ENCODE measurements at places on chromosomes 4 and X.

DNA sequence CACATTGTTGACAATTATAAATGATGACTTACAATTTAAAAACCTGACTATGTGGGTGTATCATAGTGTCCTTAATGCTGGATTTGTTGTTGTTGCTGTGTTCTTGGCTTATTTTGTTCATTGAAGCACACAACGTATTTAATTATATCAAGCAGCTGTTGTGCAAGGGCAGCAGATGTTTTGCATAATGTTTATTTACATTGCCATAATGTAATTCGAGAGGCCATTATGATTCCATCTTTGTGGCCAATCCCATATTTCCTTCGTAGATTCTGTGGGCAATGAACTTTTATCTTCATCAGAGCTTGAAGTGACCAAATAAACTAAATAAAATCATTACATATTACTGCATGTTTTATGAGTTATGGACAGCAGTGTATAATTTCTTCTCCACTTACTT lies 422.6 kb upstream of the GALNTL6 start:
- no peak for DNase-seq

DNA sequence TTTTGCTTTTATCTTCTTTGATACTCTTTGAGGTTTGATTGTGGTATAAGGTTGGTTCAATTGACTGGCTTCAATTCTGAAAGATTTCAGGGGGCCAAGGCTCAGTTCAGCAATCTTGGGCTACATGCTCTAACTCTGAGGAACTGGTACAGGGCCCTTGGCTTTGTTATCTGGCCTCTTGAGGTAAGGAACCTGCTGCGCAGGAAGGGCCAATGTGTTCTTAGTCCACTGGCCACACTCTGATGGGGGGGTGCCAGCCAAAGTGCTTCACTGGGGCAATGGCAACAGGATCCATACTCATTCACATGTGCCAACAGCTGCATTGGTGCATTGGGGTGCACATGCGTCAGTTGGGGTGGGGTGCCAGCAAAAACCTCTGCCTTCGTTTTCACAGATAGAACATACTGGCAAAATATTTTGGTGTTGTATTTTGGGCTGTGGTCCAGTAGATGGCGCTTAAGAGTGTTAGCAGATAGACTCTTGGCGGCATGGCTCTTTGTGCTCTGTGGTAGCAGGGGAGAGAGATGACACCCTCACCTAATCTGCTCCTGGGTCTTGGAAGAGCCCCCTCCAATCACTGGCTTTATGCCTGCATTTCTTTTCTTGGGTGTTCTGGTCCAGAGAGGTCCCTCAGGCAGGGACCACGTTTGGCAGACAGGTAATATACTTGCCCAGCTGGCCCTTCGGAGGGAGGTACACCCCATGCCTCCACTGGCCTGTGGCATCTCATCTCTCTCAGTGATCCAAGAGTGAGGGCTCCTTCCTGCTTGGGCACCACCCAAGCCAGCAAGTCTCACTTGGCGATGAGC lies 42.9 kb downstream of the NDST3 start:
- DNase-seq, result peak; percentile 17

DNA sequence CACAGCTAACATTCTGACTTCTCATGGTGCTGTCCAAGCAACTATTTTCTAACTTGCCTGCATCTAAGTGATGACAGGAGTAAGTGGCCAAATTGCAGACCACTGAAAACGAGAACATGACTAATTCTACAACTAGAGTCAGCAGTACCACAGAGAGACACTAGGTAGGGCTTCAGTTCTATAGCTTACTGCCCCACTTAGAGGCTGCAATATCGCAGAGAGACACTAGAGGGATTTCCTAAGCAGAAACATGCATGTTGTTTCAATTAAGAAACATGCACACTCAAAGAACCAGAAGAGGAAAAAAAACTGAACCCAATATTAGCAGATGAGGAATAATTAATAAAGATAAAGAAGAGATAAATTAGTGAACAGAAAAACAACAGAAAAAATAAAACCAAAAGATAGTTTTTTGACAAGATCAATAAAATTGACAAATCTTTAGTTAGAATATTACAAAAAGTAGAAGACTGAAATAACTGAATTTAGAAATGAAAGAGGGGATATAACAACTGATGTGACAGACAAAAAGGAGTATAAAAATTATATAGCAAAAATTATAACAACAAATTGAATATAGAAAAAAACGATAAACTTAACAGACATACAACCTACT lies 100.8 kb downstream of the SPIN4 start:
- DNase-seq, result peak; percentile 69

GRCh38 chr4:165418073-165418472 lies 39.3 kb downstream of the CPE start:
- no peak for DNase-seq

DNA sequence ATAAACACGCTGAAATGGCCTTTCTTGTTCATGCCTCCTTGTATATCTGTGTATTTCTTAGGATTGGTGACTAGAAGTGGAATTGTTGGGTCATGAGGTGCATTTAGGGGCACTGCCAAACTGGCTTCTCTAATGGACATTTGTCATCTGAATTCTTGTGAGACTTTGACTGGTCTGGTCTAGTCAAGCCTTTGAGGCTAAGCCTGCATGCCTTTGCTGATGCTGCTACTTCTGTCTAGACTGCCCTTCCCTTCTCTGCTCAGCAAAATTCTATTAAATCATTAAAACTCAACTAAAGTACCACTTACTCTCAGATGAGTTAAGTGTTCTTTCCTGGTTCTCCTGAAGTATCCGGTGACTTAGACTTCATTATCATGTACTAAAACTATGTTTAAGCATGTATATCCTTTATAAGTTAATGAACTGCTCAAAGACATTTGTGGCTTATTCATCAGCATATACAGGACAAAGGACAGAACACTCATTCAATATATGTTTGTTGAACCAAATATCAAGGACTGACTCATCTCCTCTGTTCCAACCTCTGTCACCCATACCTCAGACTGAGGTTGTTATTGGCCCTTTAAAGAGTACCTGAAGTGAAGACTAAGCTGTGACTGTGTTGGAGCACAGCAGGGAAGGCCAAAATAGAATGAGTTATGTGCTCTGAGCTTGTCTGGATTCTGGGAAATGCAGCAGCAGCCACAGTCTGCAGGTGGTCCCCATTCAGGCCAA lies 9.0 kb downstream of the TCEAL1 start:
- peak; percentile 79 for DNase-seq

DNA sequence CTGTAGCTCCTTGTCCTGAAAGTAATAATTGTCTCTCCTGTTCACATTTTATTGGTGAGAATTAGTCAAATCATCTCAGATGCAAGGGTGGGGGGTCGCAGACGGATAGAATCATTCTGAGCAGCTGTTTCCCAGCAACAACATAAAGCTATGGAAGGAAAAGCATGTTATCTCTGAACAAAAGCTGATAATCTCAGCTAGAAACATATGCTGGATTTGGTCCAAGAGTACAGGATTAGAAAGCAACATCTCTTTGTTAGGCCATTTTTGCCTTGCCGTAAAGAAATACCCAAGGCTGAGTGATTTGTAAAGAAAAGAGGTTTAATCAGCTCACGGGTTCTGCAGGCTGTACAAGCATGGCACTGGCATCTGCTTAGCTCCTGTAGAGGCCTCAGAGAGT lies 472.8 kb upstream of the BOD1L1 start:
- DNase-seq, result no peak

GRCh38 chrX:68807818-68808217 lies 21.0 kb upstream of the EFNB1 start:
- DNase-seq, result peak; percentile 33

- DNase-seq, result peak; percentile 29
These were observed 90.8 kb upstream of the NPFFR2 start for GRCh38 chr4:71941001-71941400.

GRCh38 chr4:86939729-86940575 lies 5.1 kb downstream of the AFF1 start:
- no peak for DNase-seq

GRCh38 chr4:139455126-139455538 lies 1.2 kb downstream of the RAB33B start:
- no peak for DNase-seq

DNA sequence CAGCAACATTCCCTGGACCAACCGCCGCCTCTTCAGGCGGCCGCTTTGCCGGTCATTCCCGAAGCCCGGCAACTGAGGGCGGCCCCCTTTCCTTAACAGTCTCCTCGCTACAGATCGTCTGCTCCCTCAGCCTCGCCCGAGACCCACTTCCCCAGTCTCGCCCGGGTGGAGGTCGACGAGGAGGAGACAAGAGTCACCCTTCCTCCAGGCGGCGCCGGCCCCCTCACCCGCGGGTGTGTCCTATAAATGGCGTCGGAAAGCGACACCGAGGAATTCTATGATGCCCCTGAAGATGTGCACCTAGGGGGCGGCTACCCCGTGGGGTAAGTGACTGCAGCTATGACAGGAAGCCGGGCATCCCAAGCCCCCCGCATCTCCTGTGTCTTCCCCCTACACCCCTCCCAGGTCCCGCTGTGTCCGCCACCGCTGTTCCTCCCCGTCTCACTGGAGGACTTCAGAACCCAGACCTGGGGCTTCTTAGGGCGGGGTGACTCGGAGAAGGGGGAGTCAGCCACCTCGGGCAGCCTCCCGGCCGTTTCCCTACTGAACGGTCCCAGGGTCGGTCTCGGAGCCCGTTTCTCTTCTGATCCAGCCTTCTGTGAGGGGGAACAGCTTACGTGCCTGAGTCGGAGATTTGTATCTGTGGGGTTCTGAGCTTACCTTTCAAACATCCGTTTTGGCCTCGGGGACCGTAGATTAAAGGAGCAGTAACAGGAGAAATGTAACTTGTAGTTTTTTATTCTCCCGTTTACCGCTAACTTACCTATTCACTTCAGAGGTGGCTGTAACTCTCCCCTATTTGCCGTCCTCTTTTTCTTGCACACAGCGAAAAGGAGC lies 570 bp downstream of the WDR44 start:
- no peak for DNase-seq

- no peak for DNase-seq
These were observed 95.6 kb upstream of the PCDH18 start for GRCh38 chr4:137627739-137628460.

- DNase-seq, result peak; percentile 51
These were observed 92.8 kb downstream of the AMELX start for GRCh38 chrX:11386001-11386523.

DNA sequence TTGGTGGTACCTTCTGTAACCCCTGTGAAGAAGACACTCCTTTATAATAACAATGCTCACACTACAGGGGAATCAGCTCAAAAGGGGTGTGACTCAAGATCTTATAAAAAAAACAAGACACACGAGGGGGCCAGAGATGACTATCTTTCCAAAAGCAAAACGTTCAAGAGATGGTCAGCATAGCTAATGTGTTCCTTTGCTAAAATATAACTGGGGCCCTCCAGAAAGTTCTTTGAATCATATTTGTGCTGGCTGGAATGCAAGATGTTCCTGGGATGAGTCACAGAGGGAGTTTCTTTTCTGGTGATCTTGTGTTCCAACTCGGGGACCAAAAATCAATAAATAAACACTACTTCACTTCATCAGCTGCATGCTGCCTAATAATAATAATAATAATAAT lies 46.5 kb downstream of the RAI2 start:
- peak; percentile 7 for DNase-seq
